ENCODE measurements at places on chromosomes 1 and 21.

GRCh38 chr1:39489567-39490239, 1.7 kb upstream of the BMP8A start:
- no peaks in the 10 kb centered on the region for H3K4me1 ChIP-seq
- no peak overlapping the region for H3K27ac ChIP-seq
- no peak for DNase-seq
- peaks cover 18% of the 10 kb centered on the region for H3K27me3 ChIP-seq
- H3K4me3 ChIP-seq = no peak overlapping the region
- H3K36me3 ChIP-seq = peaks cover 20% of the 10 kb centered on the region

DNA sequence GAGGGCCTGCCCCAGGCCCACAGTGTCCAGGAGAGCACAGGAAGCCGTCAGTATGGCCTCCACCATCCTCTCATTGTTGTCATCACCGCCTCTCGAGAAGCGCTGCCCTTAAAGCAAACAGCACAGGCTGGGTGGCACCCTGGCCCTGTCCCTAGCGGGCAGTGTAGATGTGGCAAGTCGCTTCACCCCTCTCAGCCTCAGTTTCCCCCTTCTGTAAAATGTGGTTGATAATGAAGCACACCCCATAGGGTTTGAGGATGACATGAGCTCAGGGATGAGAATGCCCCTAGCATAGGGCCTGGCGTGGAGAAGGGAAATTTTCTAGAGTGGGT, 13.4 kb downstream of the PLA2G2F start:
- peaks cover 6% of the 10 kb centered on the region for H3K4me1 ChIP-seq
- no peak overlapping the region for H3K27ac ChIP-seq
- H3K4me3 ChIP-seq = no peak overlapping the region
- H3K36me3 ChIP-seq = no peaks in the 10 kb centered on the region
- no peak for DNase-seq

GRCh38 chr1:204106825-204107224, 33.9 kb downstream of the SOX13 start:
- no peak overlapping the region for H3K27ac ChIP-seq
- no peak for DNase-seq
- H3K4me1 ChIP-seq = peaks cover 27% of the 10 kb centered on the region
- H3K36me3 ChIP-seq = no peaks in the 10 kb centered on the region
- H3K27me3 ChIP-seq = no peaks in the 10 kb centered on the region

GRCh38 chr1:218568962-218569550, 223.9 kb downstream of the TGFB2 start:
- no peaks in the 10 kb centered on the region for H3K36me3 ChIP-seq
- DNase-seq = no peak
- H3K27ac ChIP-seq = no peak overlapping the region

DNA sequence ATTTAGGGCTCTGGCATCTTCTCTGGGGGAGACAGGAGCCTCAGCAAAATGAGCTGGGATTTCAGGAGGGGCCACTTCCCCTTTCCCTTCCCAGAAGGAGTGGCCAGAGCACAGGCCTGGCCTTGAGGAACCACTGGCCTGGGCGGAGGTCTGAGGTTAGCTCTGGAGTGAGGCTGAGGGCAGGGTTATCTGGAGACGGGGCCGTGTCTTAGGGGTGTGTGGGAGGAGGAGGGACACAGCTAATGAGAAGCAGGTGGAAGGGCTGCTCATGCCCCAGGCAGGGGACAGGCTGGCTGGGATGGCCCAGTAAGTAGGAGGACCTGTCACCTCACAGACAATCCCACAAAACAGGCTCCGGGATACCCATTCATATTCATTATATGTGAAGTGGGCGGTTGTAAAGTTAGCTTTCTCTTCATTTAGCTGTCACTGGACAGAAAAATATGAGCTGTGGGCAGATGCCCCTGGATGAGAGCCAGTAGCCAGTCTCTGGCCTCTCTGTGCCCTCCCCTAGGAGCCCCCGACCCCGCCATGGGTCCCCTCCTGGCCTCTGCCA, 12.4 kb downstream of the ALX3 start:
- peaks cover 30% of the 10 kb centered on the region for H3K4me1 ChIP-seq
- no peaks in the 10 kb centered on the region for H3K27me3 ChIP-seq
- H3K27ac ChIP-seq = no peak overlapping the region
- no peak overlapping the region for H3K4me3 ChIP-seq
- H3K36me3 ChIP-seq = peaks cover 24% of the 10 kb centered on the region
- DNase-seq = no peak

GRCh38 chr1:41752514-41753170, 166.1 kb downstream of the HIVEP3 start:
- no peak for DNase-seq
- H3K36me3 ChIP-seq = no peaks in the 10 kb centered on the region
- H3K27me3 ChIP-seq = no peaks in the 10 kb centered on the region

DNA sequence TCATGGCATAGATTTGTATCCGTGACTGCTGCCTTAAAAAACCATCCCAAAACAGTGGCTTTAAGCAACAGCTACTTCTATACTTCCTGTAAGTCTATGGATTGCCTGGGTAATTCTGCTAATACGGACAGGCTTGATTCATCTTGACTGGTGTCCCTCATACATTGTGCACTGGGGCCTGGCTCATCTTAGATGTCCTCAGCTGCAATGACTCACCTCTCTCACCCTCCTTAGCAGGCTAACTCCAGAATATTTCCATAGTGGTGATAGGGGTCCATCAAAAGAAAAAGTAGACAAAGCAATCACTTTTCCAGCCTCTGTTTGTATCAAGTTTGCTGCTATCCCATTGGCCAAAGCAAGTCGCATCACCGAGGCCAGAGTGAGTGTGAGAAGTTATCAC, 409.1 kb upstream of the KAZN start:
- peak; percentile 5 for DNase-seq
- H3K4me3 ChIP-seq = no peak overlapping the region
- H3K36me3 ChIP-seq = no peaks in the 10 kb centered on the region
- no peaks in the 10 kb centered on the region for H3K27me3 ChIP-seq

- no peak for DNase-seq
- peak overlapping the region; percentile 48 for H3K27ac ChIP-seq
- peak overlapping the region; percentile 78 for H3K4me3 ChIP-seq
- H3K27me3 ChIP-seq = no peaks in the 10 kb centered on the region
Observed at GRCh38 chr1:94247138-94248094, 10.0 kb upstream of the ARHGAP29 start.

DNA sequence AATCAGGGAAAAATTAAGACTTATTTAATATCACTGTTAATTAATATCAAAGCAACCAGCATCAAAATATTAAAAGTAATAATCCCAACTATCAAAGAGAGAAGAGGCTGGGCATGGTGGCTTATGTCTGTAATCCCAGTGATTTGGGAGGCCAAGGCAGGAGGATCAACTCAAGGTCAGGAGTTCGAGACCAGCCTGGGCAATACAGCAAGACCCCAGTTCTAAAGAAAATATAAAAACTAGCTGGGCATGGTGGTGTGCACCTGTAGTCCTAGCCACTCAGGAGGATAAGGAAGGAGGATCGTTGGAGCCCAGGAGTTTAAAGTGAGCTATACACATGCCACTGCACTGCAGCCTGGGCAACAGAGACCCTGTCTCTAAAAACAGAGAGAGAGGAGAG, 43.2 kb downstream of the AHCTF1 start:
- H3K4me3 ChIP-seq = no peak overlapping the region
- DNase-seq = no peak
- peaks cover 17% of the 10 kb centered on the region for H3K36me3 ChIP-seq
- H3K4me1 ChIP-seq = peaks cover 7% of the 10 kb centered on the region
- no peaks in the 10 kb centered on the region for H3K27me3 ChIP-seq
- no peak overlapping the region for H3K27ac ChIP-seq

- DNase-seq = no peak
- H3K4me1 ChIP-seq = no peaks in the 10 kb centered on the region
- no peaks in the 10 kb centered on the region for H3K27me3 ChIP-seq
Observed at GRCh38 chr1:14236097-14236496, 362.4 kb upstream of the KAZN start.

DNA sequence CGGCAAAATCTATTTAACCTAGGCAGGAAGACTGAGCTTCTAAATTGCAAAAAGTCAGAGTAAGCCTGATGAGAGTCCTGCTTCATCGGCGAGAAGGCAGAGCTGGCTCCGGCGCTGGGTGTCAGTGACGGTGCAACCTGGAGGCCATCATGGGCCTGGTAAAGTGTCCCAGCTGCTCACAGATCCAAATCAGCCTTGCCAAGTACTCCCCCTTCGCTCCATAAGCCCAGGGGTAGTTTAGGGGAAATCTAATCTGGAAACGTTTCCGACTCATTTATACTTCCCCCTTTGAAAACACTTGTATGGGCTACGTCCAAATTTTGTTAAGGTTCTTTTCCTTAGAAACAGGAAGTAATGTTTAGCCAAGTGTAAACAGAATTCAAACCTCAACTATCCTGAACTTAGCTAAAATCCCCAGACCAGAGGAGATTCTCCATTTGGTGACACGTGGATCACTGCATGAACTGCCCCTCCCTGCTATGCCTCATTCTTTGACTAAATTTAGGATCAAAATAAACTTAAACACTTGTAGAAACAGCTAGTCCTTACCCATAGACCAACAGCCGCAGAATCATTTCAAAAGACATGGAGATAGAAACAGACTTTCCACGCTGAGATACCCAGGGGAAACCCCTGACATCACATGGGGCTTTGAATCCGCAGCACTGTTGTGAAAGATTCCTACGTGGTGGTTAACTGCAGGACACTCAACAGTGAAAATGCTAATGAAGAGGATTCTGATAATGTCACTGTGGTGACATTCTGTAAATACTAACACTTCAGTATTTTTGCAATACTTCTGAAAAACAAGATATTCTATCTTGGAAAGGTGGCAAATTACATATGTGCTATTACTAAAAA, 172.7 kb downstream of the TGFBR3 start:
- no peak overlapping the region for H3K27ac ChIP-seq
- H3K27me3 ChIP-seq = no peaks in the 10 kb centered on the region
- no peak for DNase-seq
- no peaks in the 10 kb centered on the region for H3K4me1 ChIP-seq
- no peaks in the 10 kb centered on the region for H3K36me3 ChIP-seq
- no peak overlapping the region for H3K4me3 ChIP-seq

DNA sequence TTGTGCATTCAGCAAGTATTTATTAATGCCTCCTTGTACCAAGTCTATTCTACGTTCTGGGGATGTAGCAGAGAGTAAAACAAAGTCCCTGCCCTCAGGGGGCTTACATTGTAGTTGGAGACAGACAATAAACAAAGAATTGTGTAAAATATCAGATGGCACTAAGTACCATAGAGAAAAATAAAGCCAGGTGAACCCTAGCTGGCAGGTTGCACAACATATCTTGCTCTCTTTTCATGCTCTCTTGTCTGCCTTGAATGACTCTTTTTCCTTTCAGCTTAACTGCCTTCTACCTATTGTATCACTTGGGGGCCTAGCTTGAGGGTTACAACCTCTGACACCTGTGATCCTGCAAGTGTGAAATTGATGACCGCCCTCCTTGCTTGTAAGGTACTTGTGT, 20.7 kb upstream of the FASLG start:
- H3K4me1 ChIP-seq = peaks cover 42% of the 10 kb centered on the region
- peak overlapping the region; percentile 9 for H3K4me3 ChIP-seq
- H3K36me3 ChIP-seq = no peaks in the 10 kb centered on the region
- peak overlapping the region; percentile 98 for H3K27ac ChIP-seq

GRCh38 chr1:207073906-207074820, 14.5 kb upstream of the C4BPB start:
- H3K4me1 ChIP-seq = peaks cover 33% of the 10 kb centered on the region
- H3K27ac ChIP-seq = peak overlapping the region; percentile 66
- no peak overlapping the region for H3K4me3 ChIP-seq
- peaks cover 20% of the 10 kb centered on the region for H3K36me3 ChIP-seq
- peak; percentile 66 for DNase-seq
